ENCODE measurements at places on chromosomes 5 and 9.

GRCh38 chr5:50547303-50547702 lies 106.2 kb upstream of the EMB start:
- DNase-seq: no peak

GRCh38 chr5:150112201-150113046 lies 26.1 kb upstream of the CSF1R start:
- no peak for DNase-seq

GRCh38 chr9:89796606-89797005 lies 191.8 kb downstream of the GADD45G start:
- no peak for DNase-seq

GRCh38 chr9:5557606-5558587 lies 47.6 kb downstream of the PDCD1LG2 start:
- DNase-seq: no peak

DNA sequence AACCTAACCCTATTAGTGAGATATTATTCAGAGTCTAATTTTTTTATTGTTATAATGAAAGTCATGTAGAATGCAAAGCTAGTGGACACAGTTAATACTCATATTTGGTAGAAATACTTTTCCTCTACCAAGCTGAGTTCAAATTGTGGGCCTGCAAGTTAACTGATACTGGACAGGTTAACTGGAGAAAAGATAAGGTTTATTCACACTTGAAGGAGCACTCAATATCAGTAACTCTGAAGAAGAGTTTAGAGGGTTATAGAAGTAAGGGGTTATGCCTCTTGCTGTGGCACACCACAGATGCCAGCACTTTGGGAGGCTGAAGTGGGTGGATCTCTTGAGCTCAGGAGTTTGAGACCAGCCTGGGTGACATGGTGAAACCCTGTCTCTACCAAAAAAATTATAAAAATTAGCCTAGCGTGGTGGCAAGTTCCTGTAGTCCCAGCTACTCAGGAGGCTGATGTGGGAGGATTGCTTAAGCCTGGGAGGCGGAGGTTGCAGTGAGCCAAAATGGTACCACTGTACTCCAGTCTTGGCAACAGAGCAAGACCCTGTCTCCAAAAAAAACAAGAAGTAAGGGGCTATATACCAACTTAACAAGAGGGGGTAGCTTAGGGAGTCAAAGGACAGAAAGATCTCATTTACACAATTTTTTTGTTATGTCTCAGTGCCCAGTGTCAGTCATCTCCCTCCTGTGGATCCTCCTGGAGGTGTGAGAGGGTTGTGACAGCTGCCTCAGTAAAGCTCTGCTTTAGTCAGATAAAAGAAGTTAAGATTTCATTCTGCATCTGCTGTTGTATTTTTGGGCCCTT lies 121.2 kb upstream of the GRHPR start:
- DNase-seq: no peak

DNA sequence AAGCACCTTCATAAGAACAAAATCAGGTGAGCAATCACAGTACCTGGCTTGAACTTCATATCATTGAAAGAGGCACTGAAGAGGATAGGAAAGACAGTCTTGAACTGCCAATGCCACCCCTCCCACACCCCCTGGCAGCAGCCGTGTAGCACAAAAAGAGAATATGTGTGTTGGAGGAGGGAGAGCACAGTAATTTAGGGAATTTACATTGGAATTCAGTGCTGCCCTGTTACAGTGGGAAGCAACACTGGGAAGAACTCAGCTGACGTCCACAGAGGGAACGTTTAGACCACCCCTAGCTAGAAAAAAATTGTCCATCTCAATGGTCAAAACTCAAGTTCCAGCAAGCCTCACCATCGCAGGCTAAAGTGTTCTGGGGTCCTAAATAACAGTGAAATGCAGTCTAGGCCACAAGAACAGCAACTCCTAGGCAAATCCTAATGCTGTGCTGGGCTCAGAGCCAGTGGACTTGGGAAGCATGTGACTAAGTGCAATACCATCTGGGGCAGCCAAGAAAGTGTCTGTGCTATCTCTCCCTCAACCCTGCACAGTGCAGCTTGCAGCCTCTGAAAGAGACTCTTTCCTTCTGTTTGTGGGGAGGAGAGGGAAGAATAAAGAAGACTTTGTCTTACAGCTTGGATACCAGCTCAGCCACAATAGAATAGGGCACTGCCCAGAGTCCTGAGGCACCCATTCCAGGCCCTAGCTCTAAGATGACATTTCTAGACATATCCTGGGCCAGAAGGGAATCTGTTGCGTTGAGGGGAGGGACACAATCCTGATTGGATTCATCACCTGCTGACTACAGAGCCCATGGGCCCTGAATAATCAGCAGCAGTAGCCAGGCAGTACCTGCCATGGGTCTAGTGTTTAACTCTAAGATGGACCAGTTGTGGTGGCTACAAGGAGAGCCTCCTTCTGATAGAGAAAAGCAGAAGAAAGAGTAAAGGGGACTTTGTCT lies 62.1 kb upstream of the VLDLR start:
- DNase-seq: no peak

DNA sequence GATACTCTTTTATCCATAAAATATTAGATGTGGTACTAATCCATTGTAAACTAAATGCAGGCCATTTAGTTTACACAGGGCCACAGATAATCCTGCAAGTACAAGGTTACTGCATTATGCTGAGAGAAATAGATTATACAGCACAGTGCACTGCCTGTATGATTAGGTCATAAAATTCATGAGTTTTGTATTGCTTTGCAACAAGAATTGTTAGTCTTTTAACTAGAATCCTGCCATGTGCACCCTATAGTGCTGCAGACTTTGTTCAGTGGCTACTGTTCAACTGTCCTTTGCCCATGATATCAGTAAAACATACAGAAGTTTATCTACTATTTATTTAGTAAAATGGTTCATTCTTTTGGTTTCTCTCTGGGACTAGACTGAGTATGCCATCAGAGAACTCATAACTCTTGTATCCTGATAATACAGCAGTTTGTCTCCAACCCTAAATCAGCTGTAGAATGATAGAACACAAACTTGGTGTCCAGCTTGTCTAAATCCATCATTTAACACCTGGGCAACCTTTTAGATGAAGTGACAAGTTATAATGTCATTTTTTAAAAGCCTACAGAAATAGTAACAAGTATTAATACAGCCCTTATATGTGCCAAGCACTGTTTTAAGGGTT lies 291.2 kb downstream of the TMEM167A start:
- DNase-seq: no peak

- no peak for DNase-seq
Measured at GRCh38 chr5:122849771-122850170, 4.4 kb downstream of the SNX24 start.

DNA sequence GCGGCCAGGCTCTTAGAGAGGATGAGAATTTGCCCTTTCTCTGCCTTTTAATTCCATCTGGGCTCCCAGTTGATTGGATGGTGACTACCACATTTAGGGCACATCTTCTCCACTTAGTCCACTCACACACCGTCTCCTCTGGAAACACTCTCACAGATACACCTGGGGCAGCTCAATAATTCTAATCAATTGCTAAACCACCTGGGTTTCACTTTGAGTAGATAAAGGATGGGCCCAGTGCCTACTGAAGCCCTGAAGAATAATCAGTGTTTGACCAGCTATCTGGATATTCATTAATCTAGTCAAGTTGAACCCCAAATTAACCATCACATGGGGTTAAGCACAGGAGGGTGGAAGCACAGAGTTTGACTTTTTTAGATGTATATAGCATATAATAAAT lies 19.1 kb downstream of the MAN2A1 start:
- no peak for DNase-seq

GRCh38 chr5:157912621-157913325 lies 53.8 kb upstream of the CLINT1 start:
- no peak for DNase-seq

DNA sequence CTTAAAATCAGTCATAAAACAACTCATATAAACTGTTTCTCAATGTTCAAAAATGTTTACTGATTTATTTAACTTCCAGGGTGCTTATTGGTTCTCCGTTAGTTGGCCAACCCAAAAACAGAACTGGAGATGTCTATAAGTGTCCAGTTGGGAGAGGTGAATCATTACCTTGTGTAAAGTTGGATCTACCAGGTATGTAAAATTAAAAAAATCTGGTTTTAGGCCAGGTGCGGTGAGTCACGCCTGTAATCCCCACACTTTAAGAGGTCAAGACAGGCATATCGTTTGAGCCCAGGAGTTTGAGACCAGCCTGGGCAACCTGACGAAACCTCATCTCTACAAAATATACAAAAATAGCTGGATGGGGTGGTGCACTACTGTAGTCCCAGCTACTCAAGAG lies 73.7 kb downstream of the ITGA1 start:
- DNase-seq: no peak

GRCh38 chr5:32942225-32942989 lies 231.3 kb downstream of the NPR3 start:
- DNase-seq: no peak

GRCh38 chr5:145906401-145906800 lies 30.0 kb upstream of the SH3RF2 start:
- no peak for DNase-seq

DNA sequence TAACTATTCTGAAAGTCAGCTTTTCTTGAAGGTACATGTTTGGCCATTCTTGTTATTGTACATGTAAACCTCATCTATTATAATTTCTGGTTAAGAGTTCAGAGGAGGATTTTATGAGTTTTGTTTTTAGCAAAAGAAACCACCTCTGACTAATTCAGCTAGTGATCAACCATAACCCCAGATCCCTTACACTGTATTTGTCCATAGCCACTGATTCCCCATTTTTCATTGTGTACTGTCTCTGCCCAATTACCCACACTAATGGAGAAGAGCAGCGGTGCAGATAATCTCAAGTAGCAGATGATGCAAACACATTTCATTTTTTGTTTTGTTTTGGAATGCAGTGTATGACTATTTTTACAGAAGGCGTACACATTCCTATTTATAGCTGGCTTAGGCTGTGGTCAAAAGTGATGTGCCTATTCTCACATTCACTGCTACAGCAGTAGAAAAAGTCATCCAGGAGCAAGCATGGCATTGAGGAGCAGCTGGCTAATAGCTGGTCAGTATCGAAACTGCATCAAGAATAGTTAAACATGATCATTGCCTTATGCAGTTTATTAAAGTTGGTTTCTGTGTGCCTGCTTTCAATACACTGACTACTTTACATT lies 988.3 kb downstream of the DTWD2 start:
- no peak for DNase-seq

DNA sequence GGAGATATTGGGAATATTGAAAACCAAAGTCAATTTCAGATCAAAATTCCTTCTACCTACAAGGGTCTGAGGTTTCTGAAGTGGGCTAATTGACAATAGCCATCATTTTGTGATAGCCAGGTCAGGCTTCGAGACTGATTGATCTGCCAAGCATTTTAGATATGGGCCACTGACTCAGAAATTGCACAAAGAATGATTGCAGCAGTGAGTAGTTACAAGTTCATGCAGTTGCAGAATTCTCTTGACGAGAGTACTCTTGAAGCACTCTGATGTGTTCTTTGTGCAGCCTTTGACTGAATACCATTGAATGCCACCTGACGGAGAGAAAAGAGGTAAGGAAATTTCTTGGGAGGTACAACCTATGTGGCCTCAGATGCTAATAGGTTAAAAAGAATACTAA lies 8.3 kb downstream of the C9orf57 start:
- no peak for DNase-seq
